A549 treated with DMSO at 1 μM for 4 hours (cell line): ENCODE measurements at places on chromosomes 2 and 18. TPM values are rescaled to one million over a fixed set of nuclear protein-coding genes. Genes with fewer than 3 reads are reported as not detected.

EGR4 gene
- 0.11 to 0.32 TPM (median 0.25 TPM) in 5 replicates for total RNA-seq

CD8A gene
- total RNA-seq: 0.19 to 0.45 TPM (median 0.30 TPM) in 5 replicates

TFCP2L1 gene
- total RNA-seq: 0.78 to 0.94 TPM (median 0.89 TPM) in 5 replicates

AKAIN1 gene
- total RNA-seq: not detected in 5 replicates

SP100 gene
- total RNA-seq: 28.2 to 36.6 TPM (median 30.6 TPM) in 5 replicates

MATN3 gene
- total RNA-seq: 8.9 to 15.9 TPM (median 12.6 TPM) in 5 replicates

EVX2 gene
- not detected in 5 replicates for total RNA-seq

AP1S3 gene
- total RNA-seq: 23.7 to 33.6 TPM (median 31.4 TPM) in 5 replicates

PROM2 gene
- total RNA-seq: 0.33 TPM in 1 of 5 replicates, not detected in the others
